ENCODE measurements at places on chromosomes 4 and X.

DNA sequence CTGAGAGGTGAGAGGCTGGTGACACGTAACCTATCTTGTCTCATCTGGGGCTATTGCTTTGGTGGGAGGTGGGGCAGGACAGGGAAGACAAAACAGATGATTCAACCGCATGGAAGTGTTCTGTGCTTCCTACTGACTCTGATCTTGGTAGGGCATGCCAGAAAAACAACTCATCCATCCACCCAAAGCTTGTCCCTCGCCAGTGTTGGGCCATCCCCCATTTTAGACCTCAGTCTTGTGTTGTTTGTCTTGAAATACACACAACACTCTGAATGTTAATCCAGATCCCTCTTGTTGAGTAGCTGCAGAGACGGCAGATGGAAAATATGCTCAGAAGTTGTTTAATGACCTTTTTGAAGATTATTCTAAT lies 377 bp downstream of the CHRNA9 start:
- no peak for DNase-seq

GRCh38 chrX:121455890-121456289 lies 408.5 kb downstream of the GLUD2 start:
- no peak for DNase-seq

DNA sequence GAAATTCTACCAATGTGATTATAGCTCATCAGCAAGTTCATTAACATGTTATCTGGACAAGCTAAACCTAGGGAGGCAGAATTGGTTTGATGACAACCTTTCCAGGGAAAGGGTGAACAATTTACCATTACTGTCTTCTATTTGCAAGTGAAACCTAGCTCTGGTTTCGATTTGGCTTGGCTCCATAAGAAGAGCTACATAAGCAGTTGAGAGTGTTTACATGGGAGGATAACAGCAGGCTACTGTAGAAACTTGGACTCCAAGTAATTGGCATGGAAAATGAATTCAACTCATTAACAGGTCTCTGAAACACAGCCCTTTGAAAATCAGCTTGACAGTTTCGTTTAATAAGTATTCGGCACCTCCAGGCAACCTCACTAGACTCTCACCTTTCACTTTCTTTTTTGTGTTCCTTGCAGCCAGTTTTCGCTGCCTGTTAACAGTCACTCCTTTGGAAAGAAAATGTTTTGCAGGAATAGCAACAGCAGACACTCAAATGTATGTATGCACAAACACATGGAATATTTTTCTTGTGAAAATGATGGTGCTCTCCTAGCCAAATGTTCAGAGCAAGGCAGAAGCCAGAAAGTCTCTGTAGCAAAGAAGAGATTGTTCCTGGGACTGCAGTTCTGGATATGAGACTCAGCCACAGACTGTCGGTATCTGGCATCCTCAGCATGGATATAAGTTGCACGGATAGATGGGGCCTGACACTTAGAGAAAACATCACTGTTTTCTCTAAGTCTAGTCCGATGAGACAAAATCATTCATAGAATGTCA lies 27.5 kb downstream of the POU3F4 start:
- no peak for DNase-seq

GRCh38 chrX:17377795-17378194 lies 2.8 kb downstream of the NHS start:
- DNase-seq, result no peak

DNA sequence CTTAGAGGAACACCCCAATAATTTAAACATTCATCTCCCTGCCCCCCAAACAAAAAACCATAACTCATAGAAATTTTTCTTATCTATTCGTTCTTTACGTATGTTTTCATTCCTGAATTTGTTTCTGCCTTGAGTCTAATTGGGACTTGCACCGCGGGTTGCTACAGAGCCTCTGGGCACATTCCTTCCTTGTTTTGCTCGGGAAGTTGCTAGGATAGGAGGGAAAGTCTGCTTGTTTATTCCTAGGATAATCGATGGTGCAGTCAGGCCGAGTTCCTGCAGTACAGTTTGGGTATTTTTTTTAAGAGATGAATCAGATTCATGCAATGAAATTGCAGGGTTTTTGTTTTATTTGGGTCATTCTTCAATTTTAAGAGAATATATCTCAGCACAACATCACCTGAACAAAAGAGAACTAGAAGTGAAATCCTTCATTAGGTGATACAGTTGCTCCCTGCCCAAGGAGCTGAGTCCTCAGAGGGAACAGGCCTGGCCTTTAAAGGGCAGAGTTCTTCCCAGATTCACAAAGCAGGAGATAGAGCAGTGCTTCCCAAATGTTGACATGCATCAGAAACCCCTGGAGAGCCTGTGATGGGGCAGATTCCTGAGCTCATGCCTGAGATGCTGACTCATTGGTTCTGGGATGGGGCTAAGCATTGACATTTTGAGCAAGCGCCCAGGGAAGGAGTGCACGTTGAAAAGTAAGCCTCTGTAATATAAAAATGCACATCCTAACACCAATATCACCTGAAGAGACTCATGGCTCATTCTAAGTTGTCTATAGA lies 114.9 kb upstream of the FAM9B start:
- no peak for DNase-seq

GRCh38 chrX:29496636-29497180 lies 718.7 kb upstream of the MAGEB2 start:
- no peak for DNase-seq

GRCh38 chr4:183554878-183555585 lies 50.2 kb downstream of the ING2 start:
- no peak for DNase-seq

GRCh38 chr4:146342600-146343192 lies 128.4 kb downstream of the REELD1 start:
- no peak for DNase-seq
